ENCODE measurements at places on chromosomes 2 and 18.

DNA sequence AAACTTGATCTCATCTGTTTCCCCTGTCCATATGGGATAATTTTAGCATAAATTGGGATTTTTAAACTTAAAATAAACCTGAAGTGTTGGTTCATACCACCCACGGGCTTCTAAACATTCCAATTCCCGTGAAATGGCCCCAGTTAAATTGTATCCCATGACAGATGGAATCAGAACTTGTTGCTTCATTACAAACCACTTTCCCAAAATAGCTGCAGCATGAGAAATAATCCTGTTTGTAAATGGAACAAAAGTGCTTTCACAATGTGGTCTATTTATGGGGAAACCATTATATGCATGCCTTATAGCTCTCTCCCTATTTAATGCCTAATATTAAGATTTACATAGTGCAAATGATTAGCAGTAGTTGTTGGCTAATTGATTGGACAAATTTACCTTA, 15.9 kb downstream of the SCG2 start:
- DNase-seq: no peak

DNA sequence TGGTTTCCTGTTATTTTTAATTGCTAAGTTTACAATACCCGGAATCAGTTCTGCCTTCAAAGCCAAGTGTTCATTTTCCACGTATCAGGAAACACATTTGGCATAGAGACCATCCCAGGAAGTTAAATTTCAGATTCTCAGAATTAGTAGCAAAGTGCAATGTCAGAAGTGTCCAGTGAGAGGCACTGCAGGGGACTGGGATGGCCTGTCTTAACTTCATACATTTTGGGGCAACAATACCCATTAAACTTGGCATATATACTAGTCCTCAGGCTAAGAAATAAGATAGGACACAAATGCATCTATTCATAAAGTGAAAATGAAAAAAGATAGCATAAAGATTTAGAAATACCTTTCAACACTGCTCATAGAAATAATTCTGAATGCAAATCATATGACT, 1.5 kb upstream of the IL1RL2 start:
- no peak for DNase-seq

DNA sequence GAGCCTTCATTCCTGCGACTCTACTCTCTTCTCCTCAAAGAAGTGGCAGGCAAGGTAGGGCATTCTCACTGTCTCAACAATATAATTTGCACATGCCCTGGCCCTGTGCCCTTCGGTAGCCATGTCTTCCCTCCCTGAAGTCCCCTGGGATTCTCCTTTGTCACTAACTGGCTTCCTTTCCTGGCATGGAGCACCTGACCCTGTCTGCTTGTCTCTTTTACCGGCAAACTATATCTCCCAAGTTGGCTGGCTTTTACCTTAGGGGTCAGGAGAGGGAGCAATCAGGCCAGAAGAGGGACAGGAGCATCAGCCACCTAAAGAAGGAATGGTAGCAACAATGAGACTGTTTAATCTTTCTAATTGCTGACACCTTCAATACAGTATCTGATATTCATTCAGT, 51.9 kb upstream of the RMDN2 start:
- no peak for DNase-seq

GRCh38 chr2:169513926-169514325, 4.4 kb downstream of the KLHL41 start:
- DNase-seq: no peak
